Activated CD4-positive, alpha-beta T cell treated with anti-CD3 and anti-CD28 coated beads for 24 hours (primary cell): ENCODE measurements at places on chromosomes 11 and 22.

DNA sequence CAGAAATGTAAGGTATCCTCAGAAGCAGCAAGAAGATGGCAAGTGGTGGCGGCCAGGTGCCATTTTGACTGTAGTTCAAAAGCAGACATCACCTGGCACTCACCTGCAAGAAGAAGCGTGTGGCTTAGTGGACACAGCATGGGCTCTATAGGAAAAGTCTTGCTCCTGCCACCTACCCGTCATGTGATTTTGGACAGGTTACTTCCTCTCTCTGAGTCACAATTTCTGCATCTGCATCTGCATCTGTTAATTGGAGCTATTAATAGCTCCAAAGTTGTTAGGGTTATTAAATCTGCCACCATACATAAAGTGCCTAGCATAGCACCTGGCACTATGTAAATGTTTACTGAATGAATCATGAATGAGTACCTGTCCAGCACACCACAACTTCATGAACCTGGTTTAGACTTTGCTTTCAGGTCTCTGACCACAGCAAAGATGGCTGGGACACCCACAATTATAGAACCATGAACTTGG lies 16.8 kb downstream of the RAB30 start:
- no peak for DNase-seq

DNA sequence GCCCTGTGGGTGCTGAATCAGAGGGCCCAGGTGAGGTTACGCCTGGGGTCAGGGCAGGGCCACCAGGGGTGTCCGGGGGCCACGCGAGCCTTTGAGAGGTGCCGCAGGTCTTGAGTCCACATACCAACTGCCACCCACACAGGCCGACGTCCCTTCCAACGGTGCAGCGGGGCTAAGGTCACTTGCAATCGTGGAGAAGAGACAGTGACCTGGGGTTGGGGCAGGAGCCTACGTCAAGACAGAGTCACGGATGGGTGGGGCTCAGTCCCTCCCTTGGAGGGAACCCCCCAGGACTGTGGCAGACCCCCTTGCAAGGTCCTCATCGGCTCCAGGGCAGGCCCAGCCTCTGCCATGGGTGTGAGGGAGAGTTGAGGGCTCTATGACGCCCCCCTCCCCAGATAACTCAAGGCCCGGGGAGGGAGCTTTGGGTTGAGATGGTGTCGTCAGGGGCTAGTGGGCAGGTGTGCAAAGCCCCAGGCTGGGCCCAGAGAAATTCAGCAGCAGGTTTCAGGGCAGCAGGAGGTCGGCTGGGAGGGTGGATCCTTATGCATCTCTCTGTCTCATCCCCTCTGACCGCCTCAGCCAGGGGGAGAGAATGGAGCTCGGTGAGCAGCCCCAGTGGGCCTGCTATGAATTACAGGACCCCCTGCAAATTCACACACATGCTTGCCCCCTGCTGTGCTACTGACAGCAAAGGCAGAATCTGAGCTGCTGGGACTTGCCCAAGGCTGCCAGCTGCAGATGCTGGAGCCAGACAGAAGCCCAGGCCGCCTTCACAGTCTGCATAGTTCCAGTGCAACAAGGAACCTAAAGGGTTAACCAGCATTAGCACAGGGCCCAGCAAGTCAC lies 60.0 kb downstream of the MYEOV start:
- DNase-seq: no peak

DNA sequence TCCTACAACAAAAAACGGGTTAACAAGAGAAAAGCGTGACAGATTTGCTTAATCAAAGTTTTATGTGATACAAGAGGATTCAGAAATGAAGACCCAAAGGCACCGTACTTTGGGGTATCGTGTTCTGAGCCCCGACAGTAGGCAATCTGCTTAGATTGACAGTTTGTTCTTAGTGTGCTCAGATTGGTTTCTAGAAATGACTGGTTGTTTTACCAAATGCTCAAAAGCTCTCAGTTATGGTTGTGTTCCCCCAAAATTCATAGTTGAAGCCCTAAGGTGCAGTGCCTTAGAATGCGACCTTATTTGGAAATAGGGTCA lies 102.7 kb downstream of the RASSF10 start:
- DNase-seq: no peak

GRCh38 chr11:88293931-88294330 lies 43.6 kb downstream of the CTSC start:
- DNase-seq: no peak

DNA sequence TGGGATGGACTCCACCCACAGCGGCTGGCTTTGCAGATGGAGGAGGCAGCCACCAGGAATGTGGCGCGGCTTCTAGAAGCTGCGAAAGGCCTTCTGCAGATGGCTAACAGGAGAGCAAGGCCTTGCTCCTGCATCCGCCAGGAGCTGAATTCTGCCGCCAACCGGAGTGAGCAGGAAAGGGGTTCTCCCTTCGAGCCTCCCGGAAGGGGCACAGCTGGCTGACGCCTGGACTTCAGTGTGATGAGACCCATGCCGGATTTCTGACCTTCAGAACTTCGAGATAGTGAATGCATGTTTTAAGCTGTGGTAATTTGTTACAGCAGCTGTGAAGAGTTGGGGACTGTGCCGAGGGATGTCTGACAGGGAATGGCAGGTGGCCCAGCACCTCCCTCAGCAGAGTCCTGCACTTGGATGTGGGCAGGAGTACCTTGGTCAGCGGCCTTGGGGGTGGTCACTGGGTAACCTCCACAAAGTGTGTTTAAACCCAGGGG lies 7.7 kb downstream of the TBC1D22A start:
- no peak for DNase-seq

DNA sequence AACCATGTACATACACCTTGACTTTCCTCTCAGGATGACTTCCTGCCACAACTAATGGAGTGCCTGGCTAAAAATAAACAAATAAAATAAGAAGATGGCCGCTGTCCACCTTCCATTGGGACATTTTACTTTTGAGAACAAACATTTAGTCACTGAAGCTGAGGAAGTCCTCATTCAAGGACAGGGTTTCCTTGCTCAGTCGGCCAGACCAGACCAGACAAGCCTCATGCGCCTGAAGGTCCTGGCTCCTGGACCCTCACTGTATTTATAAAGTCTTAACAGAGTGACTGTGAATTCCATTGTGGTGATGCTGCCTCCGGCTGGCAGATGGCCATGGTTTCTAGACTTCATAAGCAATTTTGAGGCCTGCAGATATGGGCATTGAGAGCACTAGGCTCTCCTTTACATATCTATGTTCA lies 114.5 kb downstream of the MAML2 start:
- no peak for DNase-seq

GRCh38 chr22:47055921-47056320 lies 293.5 kb downstream of the TBC1D22A start:
- no peak for DNase-seq

DNA sequence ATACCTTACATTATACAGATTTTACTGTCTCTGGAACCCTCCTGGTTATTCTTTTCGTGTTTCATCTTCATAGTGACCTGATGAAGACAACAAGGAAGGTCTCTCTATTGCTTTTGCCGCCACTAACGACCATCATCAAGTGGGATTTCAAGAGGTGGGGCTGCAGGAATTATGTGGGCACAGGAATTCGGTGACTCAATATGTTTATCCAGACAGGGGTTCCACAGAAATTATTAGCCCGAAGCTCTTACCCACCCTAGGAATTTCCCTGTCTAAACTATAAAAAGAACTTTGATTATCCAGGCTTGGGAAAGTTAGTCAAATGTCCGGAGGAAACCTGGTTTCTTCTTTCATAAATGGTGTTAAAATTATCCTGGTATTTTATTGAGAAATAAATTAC lies 566.8 kb upstream of the TENM4 start:
- DNase-seq: no peak

- DNase-seq: no peak
Measured at GRCh38 chr22:45239681-45240051, 1.0 kb downstream of the KIAA0930 start.

DNA sequence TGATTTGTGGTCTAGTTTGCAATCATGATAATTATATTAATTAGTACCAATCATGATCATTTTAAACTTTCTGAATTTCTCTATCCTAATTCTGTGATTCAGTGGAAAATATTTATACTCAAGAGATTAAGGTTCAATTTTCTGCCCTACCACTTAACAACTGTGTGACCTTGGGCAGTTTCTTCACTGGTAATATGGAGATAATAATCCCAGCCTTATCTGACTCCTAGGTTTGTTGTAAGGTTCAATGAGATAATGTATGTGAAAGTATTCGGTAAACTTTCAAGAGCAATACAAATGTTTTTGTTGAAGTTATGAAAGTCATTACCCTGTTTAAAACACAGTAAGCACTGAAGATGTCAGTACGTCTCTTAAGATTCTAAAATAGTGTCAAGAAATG lies 36.3 kb downstream of the CSTPP1 start:
- DNase-seq: no peak

DNA sequence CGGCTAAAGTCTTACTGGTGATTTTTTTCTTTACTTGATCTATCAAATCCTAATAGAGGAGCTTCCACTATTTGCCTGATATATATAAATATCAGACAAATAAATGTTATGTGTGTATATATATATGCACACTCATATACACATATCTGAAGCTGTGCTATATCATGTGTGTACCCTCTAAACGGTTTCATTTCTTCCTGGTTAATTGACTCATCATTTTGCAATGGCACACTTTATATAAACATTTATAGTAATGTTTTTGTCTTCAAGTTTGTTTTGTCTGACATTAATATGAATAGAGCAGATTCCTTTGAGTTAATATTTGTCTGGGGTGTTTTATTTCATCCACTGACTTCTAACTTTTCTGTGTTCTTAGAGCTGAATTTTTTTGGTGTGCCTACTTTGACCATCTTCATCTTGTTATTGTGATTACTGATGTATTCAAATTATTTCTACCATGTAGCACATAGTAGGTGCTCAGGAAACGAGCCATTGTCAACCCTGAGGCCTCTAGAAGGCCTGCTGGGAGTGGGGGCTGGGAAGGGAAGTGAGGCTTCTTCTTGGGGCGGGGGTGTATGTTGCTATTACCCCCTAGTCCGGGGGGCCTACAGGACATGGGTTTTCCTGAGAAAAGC lies 82.6 kb downstream of the LRRC32 start:
- no peak for DNase-seq

- no peak for DNase-seq
Measured at GRCh38 chr11:59204746-59205145, 8.0 kb downstream of the MPEG1 start.

- DNase-seq: no peak
Measured at GRCh38 chr22:43857367-43857766, 4.9 kb downstream of the SULT4A1 start.

GRCh38 chr11:94501522-94501921 lies 7.7 kb downstream of the ANKRD49 start:
- DNase-seq: no peak

DNA sequence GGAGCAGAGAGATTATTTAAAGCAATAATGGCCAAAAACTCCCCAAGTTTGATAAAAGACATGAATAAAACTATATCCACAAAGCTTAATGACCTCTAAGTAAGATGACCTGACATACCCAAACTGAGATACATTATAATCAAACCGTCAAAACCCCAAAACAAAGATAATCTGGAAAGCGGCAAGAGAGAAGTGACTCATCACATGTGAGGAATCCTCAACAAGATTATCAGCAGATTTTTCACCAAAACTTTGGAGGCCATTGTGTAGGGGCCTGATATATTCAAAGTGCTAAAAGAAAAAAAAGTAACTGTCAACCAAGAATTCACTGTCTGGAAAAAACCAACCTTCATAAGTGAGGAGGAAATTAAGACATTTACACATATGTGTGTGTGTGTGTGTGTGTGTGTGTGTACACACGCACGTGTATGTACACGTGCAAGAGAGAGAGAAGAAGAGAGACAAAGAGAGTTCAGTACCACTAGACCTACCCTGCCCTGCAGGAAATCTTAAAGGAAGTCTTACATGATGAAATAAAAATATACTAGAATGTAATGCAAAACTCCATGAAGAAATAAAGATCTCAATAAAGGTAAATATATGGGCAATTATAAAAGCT lies 752.4 kb downstream of the NELL1 start:
- DNase-seq: no peak
